ENCODE measurements at places on chromosomes 2 and 18. TPM values are rescaled to one million over a fixed set of nuclear protein-coding genes. Genes with fewer than 3 reads are reported as not detected.

GRCh38 chr2:175147186-175147585 lies 20.8 kb downstream of the ATF2 start:
- peaks cover 5% of the 10 kb centered on the region for H3K4me1 ChIP-seq
- no peak overlapping the region for H3K4me3 ChIP-seq
- H3K36me3 ChIP-seq: no peaks in the 10 kb centered on the region
- no peaks in the 10 kb centered on the region for H3K27me3 ChIP-seq
- no peak overlapping the region for H3K27ac ChIP-seq

DNA sequence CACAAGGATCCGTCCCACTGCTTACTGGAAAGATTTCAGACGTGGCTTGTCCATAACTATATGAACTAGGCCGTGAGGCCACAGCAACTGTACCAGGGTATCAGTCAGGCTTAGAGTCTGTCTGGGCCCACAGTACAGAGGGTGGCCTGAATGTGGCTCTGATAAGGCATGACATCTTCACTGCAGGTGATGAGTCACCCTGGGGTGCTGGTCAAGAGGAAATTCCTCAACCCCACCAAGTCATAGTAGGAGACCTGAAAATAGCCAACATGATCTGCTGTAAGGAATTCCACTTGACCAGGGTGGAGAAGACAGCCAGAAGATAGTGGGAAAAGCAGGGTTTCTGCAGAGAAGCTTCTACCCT lies 107.7 kb downstream of the INHBB start:
- no peak overlapping the region for H3K27ac ChIP-seq
- no peaks in the 10 kb centered on the region for H3K36me3 ChIP-seq
- DNase-seq: no peak
- no peak overlapping the region for H3K4me3 ChIP-seq
- H3K27me3 ChIP-seq: no peaks in the 10 kb centered on the region

- H3K4me3 ChIP-seq: no peak overlapping the region
- H3K27ac ChIP-seq: no peak overlapping the region
- no peaks in the 10 kb centered on the region for H3K4me1 ChIP-seq
Observed at GRCh38 chr2:143682436-143683055, 553.3 kb downstream of the ARHGAP15 start.

GRCh38 chr2:203971251-203971650 lies 34.7 kb downstream of the ICOS start:
- no peak overlapping the region for H3K4me3 ChIP-seq
- no peak overlapping the region for H3K27ac ChIP-seq
- no peaks in the 10 kb centered on the region for H3K27me3 ChIP-seq

DNA sequence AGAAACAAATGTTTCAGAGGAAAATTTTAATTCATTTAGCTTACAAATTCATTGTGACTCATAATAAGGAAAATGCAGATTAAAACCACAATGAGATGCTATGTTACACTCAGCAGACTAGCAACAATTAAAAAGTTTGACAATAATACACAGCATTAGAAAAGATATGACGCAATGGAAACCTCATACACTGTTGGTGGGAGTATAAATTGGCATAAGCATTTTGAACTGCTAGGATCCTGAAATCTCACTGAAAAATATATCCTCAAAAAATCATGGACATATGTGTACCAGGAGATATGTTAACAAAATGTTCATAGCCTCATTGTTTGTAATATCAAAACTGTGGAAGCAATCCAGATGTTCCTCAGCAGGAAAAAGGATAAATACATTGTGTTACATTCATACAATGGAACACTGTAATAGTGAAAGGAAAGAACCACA lies 13.7 kb downstream of the CALCRL start:
- no peaks in the 10 kb centered on the region for H3K36me3 ChIP-seq
- H3K4me3 ChIP-seq: no peak overlapping the region
- peaks cover 6% of the 10 kb centered on the region for H3K4me1 ChIP-seq
- no peak overlapping the region for H3K27ac ChIP-seq
- no peak for DNase-seq
- no peaks in the 10 kb centered on the region for H3K27me3 ChIP-seq

- H3K27ac ChIP-seq: no peak overlapping the region
- no peak for DNase-seq
- no peak overlapping the region for H3K4me3 ChIP-seq
- H3K27me3 ChIP-seq: no peaks in the 10 kb centered on the region
Observed at GRCh38 chr2:138059487-138060300, 95.4 kb downstream of the HNMT start.

- peak overlapping the region; percentile 54 for H3K27ac ChIP-seq
- H3K36me3 ChIP-seq: no peaks in the 10 kb centered on the region
- H3K27me3 ChIP-seq: no peaks in the 10 kb centered on the region
- peaks cover 21% of the 10 kb centered on the region for H3K4me1 ChIP-seq
Observed at GRCh38 chr2:71746946-71747501, 293.7 kb downstream of the DYSF start.

DNA sequence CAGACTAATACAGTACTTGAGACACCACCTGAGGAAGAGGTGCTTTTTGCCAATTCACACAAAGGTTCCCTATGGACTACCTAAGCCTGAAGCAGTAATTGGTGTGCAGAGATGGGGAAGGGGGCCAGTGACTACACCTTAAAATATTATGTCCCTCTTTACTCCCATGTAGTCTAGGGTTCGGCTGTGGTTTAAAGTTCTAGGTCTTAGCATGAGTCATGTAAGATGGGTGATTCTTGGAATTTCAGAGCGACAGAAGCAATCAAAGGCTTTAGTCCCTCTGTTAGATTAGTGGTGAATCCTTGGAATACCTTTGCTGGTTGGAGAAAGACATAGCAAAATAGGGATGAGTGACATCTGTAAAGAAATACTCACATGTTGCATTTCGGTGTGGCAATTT lies 14.3 kb upstream of the CCDC85A start:
- no peaks in the 10 kb centered on the region for H3K36me3 ChIP-seq
- H3K27me3 ChIP-seq: no peaks in the 10 kb centered on the region
- no peak overlapping the region for H3K4me3 ChIP-seq

GRCh38 chr2:70214365-70214764 lies 23.5 kb upstream of the C2orf42 start:
- DNase-seq: no peak
- peaks cover 17% of the 10 kb centered on the region for H3K36me3 ChIP-seq

DNA sequence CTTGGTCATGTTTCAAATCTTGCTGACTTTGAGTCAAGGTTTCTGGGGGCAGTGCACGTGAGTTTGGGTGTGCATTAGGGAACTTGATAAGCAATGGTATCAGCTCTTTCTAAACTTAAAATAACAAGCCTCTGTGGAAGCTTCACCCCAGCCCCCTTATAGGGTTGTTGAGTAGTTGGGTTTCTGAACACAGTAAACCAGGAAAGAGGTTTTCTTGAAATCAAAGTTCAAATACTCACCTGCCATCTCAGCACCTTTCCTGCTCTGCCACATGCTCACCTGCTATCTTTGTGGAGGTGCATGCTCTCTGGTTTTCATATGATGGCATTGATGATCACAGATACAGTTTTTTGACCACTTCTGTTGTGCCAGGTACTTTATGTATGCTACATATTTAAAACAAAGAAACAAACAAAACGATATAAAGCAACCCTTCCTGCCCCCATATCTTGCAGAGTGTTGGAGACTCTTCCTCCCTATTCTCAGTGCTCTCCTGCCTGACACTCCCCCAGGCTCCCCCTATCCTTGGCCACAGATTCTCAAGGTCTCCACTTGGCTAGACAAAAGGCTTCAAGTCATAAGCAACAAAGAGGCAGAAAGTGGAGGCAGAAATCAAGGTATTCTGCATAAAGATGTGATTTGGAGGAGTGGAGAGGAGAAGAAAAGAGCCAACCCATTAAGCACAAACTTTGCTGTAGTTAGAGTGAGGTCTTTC lies 360.6 kb downstream of the CYRIA start:
- no peak overlapping the region for H3K27ac ChIP-seq
- no peak overlapping the region for H3K4me3 ChIP-seq
- no peaks in the 10 kb centered on the region for H3K36me3 ChIP-seq
- DNase-seq: no peak
- H3K27me3 ChIP-seq: no peaks in the 10 kb centered on the region

- no peaks in the 10 kb centered on the region for H3K36me3 ChIP-seq
- no peak for DNase-seq
- H3K27me3 ChIP-seq: no peaks in the 10 kb centered on the region
- no peak overlapping the region for H3K4me3 ChIP-seq
- H3K27ac ChIP-seq: no peak overlapping the region
- no peaks in the 10 kb centered on the region for H3K4me1 ChIP-seq
Observed at GRCh38 chr18:25422230-25422629, 70.3 kb upstream of the ZNF521 start.

DNA sequence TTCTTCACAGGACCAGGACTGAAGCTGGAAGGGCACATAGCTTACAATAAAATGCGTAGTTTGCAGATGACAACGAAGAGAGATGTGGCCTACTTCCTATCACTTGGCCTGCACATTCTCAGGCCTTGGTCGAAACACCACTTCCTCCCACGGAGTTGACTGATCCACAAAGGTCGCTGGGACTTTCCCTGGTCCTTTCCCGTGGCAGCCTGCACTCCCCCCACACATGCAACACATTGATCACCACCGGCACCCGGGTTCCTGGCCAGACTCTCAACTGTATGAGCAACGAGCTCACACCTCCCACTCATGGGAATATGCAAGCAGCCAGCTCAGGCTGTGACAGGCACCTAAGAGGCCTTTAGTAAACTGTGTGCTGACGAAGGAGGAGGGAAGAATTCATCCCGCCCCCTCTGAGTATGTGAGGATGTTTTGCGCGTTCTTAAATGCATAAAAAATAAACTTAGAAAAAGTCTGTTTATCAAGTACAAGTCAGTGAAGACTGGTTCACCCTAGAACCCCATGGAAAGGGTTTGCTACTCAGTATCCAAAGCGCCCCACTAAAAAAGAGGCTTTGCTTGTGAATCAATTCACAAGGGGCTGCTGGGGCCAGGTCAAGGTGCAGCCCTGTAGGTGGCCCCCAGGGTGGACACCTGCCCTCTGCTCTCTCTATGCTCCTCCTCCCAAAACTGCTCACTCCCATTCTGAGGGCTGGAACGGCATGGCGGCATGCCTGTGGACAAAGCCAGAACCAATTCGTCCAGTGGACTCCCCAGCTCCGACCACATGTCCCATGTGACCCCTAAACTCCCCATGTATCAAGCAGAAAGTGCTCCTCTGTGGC lies 154.3 kb downstream of the EIPR1 start:
- H3K4me3 ChIP-seq: no peak overlapping the region
- no peak overlapping the region for H3K27ac ChIP-seq
- no peaks in the 10 kb centered on the region for H3K27me3 ChIP-seq
- no peaks in the 10 kb centered on the region for H3K36me3 ChIP-seq
- no peak for DNase-seq
- H3K4me1 ChIP-seq: no peaks in the 10 kb centered on the region

Gene CFAP221
- total RNA-seq: 67.5 TPM

Gene C18orf63
- total RNA-seq: under 0.01 TPM

Gene MPP4
- total RNA-seq: 0.14 TPM

Gene COLEC12
- 43.5 TPM for total RNA-seq

Gene GALNT1
- total RNA-seq: 15.0 TPM

Gene CCDC74A
- 10.3 TPM for total RNA-seq

Gene MAP3K19
- 3.2 TPM for total RNA-seq

Gene MERTK
- 19.2 TPM for total RNA-seq

Gene EFHD1
- 11.1 TPM for total RNA-seq

Gene UBXN2A
- total RNA-seq: 16.8 TPM
